ENCODE measurements at places on chromosomes 2 and 18.
A peak's percentile ranks its signal among the peaks of the same experiment; 100 is the strongest.

DNA sequence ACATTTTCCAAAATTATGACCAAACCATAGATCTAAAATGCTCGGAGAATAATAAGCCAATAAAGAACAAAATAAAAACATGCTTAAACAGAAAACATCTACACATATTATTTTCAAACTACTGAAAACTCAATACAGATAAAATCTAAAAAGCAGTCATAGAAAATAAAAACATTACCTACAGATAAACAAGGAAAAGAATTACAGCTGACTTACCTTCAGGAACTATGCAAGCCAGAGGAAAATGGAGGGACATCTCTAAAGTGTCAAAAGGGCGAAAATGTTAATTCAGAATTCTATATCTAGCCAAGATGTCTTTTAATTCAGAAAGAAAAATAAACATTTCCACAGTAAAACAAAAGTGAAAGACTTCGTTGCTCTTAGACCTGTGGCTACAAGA lies 112.9 kb upstream of the GYPC start:
- no peak for DNase-seq

GRCh38 chr2:129369437-129369836 lies 610.0 kb upstream of the RAB6C start:
- DNase-seq, result no peak

DNA sequence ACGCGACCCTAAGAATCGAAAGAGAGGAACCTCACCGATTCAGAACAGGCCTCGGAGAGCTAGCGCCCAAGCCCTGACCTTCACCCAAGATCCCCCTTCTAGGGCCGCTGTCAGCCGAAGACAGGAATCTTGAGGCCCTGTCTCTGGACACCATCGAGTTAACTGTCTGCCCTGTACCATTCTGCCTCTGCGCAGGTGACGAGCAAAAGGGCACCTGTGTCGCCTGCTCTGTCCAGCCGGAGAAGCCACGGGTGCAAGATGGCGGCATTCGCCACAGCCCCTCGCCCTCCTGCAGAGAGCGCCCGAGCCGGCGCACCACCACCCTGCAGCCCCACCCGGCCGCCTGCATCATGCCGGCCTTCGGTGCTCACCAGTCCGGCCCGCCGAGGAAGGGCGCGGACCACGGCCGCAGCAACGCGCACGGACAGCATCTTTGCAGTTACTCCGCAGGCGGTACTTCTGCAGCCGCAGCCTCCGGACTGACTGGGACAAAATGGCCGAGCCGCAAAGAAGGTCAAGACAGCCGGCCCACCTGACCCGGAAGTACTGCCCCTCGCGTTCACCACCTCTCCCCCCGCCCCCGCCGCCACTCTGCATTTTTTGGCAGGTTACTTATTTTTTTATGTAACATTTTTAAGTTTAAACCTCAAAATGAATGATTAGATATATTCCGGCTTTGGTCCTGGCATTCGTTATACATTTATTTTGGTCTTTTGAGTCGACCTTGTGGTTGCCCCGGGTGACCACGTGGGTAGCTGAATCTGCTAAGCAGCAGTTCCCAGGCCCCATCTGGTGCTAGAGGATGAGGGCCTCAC lies at the start of gene ATP5F1A:
ATP5F1A (minus strand) TSS at position 496 of the 815 bp plus-strand sequence; CDS start at position 431, 65 bp downstream.
- peak; percentile 84 for DNase-seq

GRCh38 chr2:118738524-118739308 lies 108.7 kb downstream of the EN1 start:
- no peak for DNase-seq

DNA sequence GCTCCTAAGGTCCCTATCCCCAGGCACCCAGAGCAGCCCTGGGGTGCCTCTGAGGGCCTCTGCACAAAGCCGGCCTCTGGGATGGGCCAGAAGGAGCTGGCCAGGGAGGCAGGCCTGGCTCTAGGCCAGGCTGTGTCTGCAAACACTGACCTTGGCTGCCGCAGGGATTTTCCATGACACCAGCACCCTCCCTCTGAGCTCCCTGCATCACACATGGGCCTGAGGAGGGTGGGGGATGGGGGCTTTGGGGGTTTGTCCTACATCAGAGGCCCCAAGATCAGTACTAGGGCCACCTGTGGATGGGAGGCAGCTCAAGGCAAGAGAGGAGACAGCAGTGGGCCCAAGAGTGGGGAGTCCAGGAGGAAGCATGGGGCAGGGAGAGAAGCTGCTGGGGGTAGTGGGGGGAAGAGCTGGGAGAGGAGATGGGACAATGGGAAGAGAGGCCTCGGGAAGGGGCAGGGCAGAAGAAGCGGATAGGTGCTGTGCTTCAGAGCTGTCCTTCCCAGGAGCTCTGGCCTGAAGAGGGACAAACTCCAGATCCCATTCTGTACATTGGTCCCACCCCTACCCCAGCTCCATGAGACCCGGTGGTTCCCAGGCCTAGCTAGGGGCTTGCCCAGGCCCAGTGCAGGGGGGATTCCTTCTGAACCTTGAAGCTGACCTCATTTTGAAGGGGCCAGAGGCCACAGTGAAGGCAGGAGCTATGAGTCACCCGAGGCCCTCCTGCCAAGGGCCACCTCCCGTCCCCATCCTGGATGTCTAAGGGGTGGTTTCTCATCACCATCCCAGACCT lies 28.0 kb downstream of the KCNK3 start:
- peak; percentile 62 for DNase-seq

DNA sequence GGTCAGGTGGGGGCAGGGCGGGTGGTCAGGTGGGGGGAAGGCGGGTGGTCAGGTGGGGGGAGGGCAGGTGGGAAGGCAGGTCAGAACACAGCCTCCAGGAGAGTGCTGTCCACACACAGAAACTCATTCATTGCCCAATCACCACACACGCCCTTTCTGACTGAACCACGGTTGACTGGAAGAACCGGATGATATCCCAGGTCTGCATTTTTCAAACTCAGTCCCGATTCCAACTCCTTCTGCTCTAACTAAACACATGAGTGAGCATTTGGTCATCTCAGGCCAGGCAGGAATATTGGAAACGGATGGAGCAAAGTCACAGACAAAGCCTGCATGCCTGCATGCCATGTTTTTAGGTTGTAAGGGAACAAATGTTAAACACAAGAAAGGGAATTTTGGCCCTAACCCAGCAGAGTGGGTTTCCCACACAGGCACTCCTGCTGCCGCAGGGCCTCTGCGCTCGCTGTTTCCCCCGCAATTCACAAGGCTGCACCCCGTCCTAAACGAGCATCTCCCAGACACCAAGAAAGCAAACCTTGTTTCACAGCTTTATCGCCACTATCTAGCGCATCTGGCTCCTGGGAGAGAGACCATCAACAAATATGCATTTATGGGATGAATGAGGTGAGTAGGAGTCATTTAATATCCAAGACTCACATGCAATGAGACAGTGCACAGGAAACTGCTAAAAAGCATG lies 100.1 kb downstream of the ZNF516 start:
- no peak for DNase-seq

GRCh38 chr2:100736121-100736915 lies 83.6 kb upstream of the NPAS2 start:
- no peak for DNase-seq

- no peak for DNase-seq
These were observed 46.6 kb upstream of the TCF4 start for GRCh38 chr18:55634545-55634944.

GRCh38 chr18:27921904-27922751 lies 254.8 kb downstream of the CDH2 start:
- no peak for DNase-seq

- DNase-seq, result no peak
These were observed 208.6 kb downstream of the PARD3B start for GRCh38 chr2:204753841-204754240.
